ENCODE measurements at places on chromosomes 5 and 9.

- no peak for DNase-seq
Measured at GRCh38 chr9:79166005-79166404, 405.8 kb upstream of the TLE4 start.

DNA sequence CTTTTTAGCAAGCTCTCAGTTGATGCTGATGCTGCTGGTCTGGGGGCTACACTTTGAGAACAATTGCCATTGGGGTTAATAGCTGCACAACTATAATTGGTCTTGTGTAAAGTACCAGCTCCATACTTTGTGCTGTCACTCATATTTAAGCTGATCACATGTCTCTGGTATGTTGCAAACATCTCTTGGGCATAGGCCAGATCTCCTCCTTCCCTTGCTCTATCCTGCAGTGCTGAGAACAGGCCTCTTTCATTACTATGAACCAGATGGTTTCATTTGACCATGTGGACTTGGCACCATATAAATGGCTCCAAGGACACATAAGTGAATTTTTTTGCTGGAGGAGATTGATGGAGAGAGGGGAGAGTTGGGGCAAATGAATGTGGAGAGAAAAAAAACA, 48.4 kb downstream of the DMRT2 start:
- DNase-seq, result no peak

DNA sequence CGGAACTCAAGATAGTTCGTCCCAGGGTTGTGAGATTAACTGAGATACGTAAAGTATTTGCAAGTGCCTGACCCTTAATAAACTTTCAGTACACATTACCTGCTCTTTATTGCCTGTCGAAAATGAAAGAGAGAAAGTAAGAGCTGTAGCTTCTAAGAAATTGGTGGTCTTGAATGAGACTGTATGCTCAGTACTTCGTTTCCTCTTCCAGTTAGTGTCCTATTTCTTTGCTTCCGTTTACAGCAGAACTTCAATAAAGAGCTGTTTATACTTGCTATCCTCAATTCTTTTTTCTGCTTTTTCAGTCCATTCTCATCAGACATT, 534 bp downstream of the SRFBP1 start:
- DNase-seq, result no peak

- DNase-seq, result no peak
Measured at GRCh38 chr5:88188458-88189132, 80.0 kb downstream of the TMEM161B start.

DNA sequence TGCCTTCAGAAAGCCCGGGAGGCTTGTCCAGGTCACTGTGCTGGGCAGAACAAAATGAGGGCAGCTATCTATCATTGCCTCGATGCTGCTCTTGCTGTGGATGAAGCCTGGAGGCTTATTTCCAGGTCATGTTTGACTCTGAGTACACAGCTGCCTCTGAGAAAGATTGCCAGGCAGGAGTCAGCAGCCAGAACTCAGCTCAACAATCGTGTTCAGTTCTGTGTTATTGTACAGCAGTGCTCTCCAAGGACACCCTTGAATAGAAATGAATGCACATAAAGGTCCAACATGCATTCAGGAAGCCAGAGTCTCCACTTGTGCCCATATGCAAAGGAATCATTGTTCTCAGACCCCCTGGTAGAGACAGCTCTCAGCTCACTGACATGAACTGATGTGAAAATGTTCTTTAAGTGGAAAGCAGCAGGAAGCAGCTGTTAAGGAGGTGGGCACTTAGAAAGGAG, 61.7 kb upstream of the ZFR start:
- no peak for DNase-seq

GRCh38 chr9:88777498-88778312, 213.6 kb upstream of the S1PR3 start:
- DNase-seq, result no peak

DNA sequence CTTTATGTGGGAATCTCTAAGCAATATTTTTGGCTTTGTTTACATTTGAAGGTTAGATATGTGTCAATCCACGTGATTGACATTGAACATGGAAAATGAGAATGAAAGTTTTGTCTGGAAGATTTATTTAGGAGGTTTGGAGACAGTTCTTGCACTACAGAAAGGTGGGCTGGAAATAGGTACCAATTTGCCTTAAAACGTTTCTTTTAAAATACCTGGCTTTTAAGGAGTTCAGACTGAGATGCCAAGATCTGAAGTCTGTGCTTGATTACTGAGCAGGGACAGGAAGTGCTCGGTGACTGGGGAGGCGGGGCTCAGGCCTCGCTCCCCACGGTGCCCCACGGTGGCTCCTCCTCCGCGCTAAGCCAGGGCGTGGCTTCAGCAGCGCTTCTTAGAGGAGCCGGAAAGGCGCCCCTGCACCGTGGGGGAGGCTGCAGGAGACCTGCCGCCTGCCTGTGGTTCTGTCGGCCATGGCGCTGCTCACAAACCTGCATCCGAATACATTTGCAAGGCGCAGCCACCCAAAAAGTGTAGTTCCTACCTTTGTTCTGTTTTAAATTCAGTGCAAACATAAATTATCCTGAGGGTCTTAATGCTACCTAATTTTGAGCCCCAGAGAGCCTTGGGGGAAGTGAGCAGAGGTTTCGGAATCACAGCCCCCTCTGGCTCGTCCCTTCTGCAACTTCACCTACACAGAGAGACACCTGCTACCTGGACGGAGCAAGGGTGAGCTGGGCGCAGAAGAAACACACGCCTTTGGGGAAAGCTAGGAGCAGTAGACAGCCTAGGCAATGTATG, 49.2 kb downstream of the USP20 start:
- peak; percentile 89 for DNase-seq

DNA sequence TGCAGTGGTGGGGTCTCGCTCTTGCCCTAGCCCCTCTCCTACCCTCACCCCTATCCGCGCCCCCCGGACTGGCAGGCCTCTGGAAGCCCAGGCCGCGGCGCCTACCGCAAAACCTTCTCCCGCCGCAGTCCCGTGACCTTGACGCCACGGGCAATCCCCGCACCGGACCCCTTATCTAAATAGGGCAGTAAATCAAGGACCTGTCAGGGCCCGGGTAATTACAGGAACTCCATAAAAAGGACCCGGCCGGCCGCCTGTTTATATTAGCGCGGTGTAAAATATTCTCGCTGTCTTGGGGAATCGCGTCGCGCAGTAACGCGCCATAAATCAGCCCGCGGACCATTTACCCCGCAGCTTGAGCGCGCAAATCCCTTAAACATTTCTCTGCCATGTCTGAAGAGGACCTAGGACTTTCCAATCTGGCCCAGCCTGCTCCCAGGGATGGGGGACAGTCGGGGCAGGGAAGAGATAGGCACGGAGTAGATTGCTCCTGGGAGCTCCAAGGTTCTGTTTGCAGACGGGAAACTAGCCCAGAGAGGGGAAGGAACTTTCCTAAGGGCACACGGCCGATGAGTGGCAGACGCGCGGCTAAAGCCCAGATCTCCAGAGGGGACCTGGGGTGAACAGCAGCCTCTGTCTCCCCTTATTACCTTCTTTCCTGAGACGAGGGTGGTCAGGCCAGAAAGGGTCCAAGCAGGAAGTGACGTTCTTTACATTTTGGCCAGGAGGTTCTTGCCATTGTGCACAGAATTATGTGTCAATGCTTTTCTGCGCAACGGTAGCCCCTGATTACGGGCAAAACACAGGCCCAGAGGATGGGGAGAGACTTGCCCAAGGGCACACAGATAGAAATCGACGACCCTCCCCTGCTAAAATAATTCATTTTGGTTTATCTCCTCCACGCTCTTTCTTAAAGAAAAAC, 4.8 kb upstream of the HAND1 start:
- no peak for DNase-seq

DNA sequence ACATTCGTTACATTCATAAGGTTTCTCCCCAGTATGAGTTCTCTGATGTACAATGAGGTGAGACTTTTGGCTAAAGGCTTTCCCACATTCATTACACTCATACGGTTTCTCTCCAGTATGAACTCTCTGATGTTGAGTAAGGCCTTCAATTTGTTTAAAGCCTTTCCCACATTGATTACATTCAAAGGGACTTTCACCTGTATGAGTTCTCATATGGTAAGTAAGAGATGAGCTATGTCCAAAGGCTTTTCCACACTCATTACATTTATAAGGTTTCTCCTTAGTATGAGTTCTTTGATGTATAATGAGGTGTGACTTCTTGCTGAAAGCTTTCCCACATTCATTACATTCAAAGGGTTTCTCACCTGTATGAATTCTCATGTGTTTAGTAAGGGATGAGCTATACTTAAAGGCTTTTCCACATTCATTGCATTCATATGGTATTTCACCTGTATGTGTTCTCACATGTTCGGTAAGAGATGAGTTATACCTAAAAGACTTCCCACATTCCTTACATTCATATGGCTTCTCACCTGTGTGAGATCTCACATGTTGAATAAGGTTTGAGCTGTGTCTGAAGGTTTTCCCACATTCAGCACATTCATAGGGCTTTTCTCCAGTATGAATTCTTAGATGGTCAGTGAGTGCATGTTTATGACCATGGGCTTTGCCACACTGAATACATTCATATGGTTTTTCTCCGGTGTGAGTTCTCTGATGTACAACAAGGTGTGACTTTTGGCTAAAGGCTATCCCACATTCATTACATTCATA, 13.5 kb downstream of the ZFP37 start:
- no peak for DNase-seq

- no peak for DNase-seq
Measured at GRCh38 chr9:11275158-11275695, 662.4 kb upstream of the PTPRD start.

- DNase-seq, result peak; percentile 26
Measured at GRCh38 chr9:111759762-111760639, 34.7 kb downstream of the SHOC1 start.

DNA sequence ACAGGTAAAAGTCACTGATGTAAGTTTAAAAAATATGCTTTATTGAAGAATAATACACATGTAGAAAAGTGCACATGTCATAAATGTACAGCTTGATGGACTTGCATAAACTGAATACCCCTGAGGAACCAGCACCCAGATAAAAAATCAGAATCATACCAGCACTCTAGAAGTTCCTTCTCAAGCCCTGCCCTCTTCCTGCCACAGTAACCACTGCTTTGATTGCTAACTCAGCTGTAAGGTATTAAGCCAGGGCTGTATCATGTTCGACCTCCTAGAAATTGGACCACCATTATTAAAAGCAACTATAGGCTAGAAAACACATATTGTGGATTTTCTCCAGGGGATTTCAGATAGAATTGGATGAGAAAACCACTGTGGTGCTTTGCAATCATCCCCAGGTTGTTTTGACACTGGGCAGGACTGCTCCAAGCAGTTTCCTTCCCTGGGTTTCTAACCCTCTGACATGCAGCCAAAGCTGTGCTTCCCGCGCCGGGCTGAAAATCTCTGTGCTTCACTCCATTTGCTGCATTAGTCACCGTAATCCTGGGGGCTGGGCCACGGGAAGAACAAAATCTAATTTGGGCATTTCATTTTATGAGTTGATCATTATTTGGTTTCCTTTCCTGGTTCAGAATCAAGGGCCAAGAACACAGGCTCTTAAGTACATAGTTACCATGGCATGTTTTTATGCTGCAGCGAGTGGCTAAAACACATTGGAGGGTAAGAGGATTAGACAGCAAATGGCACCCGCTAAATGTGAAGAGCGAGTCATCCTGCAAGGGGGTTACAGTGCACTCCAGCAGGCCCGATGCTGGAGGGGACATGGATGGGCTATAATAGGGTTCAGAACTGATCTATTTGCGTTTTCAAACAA, 139.4 kb upstream of the IL12B start:
- DNase-seq, result no peak

- DNase-seq, result no peak
Measured at GRCh38 chr9:110047955-110048402, 160.0 kb downstream of the C9orf152 start.

DNA sequence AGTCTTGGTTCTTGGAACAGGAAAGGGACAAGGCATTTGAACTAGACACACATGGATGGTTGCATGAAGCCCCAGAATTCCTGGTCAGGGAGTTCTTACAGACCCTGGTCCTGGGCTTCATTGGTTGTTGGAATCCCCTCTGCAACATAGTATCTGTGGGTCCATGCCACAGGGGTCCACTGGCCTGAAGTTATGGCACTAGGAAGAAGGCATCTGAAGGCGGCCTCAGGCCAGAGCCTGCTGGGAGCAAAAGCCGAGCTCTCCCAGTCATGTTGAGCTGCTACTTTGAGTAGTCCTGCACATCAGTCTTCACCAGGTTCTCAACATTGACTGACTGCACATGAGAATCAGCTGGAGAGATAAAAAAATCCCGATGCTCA, 71.1 kb upstream of the PITX1 start:
- DNase-seq, result no peak

- DNase-seq, result no peak
Measured at GRCh38 chr5:159263569-159263905, 447 bp downstream of the UBLCP1 start.

DNA sequence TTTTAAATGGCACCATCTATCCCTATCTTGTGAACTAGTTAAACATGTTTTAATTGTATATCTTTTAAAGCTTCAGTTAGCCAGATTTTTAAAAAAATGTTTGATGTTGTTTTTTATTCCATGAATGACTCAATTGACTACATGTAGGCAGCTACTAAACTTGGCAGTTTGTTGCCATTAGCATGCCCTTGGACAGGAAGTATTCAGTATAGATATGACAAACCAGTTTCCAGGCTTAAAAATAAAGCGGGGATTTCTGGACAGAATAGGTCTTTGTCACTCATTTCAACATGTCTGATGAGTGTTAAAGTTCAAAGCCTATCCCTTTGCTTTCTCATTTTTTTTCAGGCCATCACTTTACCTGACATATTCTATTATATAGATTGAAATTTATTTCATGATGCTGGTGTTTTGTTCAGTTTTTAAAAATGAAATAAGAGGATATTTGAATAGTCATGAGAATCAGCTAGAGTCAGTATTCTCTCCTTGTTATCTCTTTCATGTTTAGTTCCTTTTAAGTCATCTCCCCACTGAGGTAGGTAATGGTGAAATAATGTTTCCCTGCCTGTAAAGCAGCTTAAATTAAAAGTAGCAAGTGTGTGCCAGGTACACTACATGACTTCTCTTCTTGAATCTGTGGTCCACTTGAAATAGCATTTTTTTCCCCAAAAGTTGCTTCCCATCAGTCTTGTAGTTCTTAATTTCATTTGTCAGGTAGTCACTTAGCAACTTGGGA, 11.9 kb downstream of the TNFAIP8 start:
- no peak for DNase-seq

GRCh38 chr5:146797658-146798057, 80.9 kb downstream of the PPP2R2B start:
- DNase-seq, result no peak

DNA sequence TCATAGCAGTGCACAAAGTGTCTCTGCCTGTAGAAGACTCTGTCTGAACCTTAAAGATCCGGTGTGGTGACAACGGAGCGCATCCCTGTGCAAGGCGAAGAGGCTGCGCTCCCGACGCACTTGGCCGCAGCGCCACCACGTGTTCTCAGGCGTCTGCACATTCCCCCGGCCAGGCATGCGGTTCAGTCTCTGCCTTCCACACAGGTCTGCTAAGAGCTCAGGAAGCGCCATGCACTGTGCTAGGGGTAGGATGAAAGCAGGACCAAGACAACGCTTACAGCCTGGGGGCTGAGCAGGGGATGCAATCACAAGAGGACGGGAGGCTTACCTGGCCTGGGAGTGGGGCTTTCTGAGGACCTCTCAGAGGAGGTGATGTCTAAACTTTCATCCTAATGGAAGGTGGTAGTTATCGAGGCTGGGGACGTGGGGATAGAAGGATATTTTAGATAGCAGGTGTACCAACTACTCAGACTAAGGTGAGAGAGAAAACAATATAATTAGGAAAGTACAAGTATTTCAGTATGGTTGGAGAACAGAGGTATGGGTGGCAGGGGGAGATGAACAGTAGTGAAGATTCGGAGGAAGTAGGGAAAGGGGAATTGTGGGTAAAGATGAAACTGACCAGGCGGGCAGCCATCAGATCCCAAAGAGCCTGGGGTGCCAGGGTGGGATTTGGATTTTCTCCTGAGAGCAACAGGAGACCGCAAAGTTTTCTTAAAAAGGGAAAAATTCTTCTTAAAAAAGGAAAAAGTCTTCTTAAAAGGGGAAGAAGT, 13.3 kb downstream of the CAPSL start:
- DNase-seq, result peak; percentile 78

Data from AG08396 (cell line).